Iris pigment epithelial cell (primary cell): ENCODE measurements at places on chromosomes 2 and 18.

DNA sequence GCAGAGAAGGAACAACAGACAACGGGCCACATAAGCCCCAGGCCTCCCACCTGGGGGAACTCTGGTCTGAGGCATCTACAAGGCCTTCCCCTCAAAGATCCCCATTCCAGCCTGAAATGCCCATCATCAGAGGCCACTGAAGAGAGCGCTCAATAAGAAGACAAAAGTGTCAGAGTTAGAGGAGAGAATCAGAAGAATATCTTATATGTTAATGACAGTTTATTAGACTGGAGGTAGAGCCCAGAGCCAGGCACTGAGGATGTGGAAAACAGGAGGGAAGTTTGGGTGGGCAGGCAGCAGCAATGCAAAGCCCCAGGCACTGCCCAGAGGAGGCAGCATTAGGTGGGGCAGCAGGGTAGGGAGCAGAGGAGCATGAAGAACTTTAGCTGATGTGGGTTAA lies 2.9 kb upstream of the CTIF start:
- no peak for DNase-seq

GRCh38 chr2:9069543-9069942 lies 66.1 kb upstream of the MBOAT2 start:
- DNase-seq: no peak

- no peak for DNase-seq
Measured at GRCh38 chr18:59571902-59572301, 125.3 kb downstream of the CCBE1 start.

DNA sequence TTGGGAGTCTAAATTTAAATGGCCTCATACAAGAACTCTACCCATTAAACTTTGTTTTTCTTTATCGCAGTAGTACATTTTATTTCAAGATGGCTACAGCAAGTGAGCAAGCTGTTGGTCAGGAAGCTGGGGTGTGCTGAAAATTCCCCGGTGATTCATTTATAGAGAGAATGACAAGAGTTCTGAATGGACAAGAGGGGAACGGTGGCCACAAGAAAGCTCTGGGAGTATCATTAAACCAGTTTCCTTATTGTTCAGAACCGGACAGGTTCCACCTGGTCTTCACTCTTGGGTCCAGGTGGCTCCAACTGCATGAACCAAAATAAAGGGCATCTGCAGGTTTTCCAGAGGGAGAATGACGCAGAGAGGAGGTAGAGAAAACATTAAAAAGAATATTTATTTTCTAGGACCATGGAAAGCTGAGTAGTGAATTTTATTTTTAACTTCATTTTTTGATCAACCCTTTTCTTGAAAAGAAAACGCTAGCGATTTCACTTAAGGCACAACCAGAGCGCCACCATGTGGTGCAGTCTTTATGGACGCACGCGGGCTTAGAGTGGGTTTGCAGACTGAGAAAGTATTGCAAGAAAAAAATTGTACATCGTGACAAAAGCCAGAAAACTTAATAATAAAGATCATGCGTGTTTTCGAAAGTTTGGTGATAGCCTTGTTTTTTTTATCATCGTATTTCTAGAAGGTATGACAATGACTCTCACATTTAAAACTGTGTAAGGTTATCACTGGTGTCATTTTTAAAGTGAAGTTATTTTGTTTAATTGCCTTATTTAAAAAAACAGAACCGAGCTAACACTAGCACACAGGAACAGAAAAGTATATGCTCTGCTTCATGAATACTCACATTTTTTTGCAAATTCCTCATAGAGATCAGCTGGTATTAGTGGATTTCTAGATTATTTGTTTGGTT lies 97.9 kb upstream of the NOL4 start:
- peak; percentile 70 for DNase-seq

- DNase-seq: no peak
Measured at GRCh38 chr18:78737006-78737915, 242.4 kb upstream of the SALL3 start.

GRCh38 chr2:3041841-3042600 lies 335.6 kb downstream of the EIPR1 start:
- DNase-seq: no peak

- no peak for DNase-seq
Measured at GRCh38 chr2:236674238-236674637, 104.6 kb downstream of the ACKR3 start.

GRCh38 chr2:23760736-23761135 lies 166.2 kb downstream of the ATAD2B start:
- peak; percentile 68 for DNase-seq

- DNase-seq: peak; percentile 34
Measured at GRCh38 chr18:79405781-79406575, 10.2 kb downstream of the NFATC1 start.

GRCh38 chr2:65687614-65688013 lies 255.2 kb upstream of the SPRED2 start:
- no peak for DNase-seq

DNA sequence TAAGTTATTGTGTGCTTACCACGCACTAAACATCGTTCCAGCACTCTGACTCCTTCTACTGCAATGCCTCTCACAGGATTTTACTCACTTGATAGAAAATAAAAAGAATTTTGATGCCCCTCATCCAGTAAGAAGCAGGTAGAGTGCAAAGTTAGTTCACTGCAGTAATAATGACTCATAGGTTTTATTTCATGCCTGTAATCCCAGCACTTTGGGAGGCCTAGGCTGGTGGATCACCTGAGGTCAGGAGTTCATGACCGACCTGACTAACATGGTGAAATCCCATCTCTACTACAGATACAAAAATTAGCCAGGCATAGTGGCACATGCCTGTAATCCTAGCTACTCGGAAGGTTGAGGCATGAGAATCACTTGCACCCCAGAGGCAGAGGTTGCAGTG lies 190.6 kb downstream of the RAD51AP2 start:
- no peak for DNase-seq

DNA sequence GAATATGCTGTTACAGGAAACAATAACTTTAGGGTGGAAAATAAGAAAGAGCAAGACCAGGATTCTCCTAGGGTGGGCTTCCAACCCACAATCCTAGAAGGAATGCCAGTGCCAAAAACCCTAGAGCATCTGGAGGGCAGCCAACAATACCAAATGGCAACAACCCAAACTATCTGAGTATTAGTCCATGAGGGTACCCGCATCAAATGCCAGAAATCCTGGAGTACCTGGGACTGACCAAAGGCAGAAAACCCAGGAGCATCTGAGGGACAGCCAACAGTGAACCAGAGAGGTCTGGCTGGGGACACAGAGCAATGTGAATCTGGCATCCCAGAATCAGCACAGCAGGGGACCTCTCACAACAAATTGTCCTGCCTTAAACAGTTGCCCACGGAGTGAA lies 126.3 kb downstream of the SCG2 start:
- no peak for DNase-seq

- no peak for DNase-seq
Measured at GRCh38 chr2:239640676-239641578, 240.1 kb upstream of the HDAC4 start.

DNA sequence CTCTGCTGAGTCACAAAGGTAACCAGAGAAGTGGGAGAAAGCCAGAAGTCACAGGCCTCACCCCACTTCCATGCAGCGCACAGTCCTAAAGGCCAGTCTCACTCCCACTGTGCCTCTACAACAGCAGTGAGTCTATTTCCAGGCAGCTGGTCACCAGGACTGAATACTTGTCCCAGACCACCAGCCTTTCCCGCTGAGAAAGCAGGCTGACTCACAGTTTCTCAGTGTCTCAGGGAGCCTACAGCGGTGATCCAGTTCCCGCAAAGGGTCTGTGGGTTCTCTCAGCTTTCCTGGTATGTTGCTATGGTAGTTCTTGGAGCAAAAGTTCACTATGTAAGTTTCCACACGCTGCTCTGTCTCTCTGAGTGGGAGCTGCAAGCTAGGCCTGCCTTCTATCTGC lies 622.5 kb downstream of the RNF144A start:
- peak; percentile 61 for DNase-seq

DNA sequence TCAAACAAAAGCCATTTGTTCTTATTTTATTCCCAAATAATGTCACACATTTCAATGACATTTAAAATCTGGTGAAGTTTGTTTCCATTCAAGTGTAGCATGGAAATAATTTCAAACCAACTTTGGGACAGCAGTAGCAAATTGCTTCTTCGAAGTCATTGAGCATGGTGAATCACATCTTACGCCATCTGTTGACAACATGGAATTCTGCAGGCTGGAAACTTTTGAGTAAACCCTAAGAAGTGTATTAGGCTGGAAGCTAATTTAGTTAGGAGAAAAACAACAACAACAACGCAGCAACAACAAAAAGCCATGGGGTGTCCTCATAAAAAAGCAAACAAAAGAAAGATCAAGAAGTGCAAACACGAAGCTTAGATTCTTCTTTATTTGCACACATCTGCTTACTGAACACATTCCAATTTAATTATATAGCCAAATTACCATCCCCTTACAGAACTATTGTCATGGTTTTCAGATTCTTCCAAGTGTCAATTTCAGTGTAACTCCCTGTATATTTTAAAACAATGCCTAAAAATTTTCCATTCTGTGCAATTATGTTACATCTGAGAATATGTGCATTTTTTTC lies 659.0 kb upstream of the CDH7 start:
- DNase-seq: peak; percentile 22

- DNase-seq: peak; percentile 78
Measured at GRCh38 chr2:177332026-177332991, 60.3 kb upstream of the AGPS start.

GRCh38 chr2:120754067-120754960 lies 18.6 kb downstream of the GLI2 start:
- no peak for DNase-seq

DNA sequence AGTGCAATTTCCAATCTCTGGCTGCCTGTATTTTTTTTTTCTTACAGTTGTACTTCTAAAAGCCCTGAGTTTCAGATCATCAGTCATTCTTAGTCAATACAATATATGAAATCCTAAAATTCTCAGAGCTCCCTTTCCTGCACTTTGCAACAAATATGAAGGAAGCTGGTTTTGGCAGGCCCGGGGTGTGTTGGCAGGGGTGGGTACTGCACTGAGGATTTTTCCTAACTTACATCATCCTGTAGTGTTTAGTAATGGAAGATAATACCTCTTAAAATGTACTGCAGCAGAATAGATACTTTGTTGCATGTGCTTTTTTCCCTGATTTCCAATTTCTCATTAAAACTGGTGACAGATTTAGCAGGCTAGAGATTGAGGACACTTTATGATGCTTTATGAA lies 374.6 kb downstream of the PTH2R start:
- no peak for DNase-seq

- no peak for DNase-seq
Measured at GRCh38 chr2:70921031-70921430, 14.7 kb upstream of the ATP6V1B1 start.

DNA sequence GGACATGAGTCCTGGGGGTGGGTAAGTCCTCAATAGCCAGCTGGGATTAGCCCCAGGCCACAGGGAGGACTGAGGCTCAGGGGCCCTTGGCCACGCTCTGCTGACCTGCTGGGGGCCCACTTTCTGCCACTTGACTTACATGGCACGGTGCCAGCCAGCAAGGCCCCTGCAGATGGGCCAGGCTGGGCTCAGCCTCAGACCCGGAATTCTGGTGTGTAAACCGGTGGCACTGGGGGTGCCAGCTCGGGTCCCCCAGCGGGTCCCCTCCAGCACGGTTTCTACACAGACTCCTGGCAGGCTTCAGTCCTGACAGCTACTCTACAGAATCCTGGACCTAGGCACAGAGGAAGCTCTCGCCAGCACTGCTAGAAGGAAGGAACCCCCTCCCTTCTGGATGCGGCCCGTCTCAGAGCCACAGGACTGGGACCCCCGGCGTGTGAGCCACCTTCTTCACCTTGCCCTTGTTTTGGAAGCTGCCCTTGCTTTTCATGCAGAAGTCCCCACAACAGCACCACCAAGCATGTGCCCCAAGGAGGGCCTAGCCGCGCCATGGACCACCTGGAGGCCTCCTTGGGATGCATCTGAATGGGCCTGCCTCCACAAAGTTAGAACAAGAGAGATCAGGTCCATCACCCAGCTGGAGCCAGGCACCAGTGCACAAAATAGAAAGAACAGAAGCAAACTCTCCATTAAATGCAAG lies 8.0 kb downstream of the HDAC4 start:
- DNase-seq: no peak

- DNase-seq: peak; percentile 57
Measured at GRCh38 chr2:30355306-30355705, 91.7 kb upstream of the LCLAT1 start.

DNA sequence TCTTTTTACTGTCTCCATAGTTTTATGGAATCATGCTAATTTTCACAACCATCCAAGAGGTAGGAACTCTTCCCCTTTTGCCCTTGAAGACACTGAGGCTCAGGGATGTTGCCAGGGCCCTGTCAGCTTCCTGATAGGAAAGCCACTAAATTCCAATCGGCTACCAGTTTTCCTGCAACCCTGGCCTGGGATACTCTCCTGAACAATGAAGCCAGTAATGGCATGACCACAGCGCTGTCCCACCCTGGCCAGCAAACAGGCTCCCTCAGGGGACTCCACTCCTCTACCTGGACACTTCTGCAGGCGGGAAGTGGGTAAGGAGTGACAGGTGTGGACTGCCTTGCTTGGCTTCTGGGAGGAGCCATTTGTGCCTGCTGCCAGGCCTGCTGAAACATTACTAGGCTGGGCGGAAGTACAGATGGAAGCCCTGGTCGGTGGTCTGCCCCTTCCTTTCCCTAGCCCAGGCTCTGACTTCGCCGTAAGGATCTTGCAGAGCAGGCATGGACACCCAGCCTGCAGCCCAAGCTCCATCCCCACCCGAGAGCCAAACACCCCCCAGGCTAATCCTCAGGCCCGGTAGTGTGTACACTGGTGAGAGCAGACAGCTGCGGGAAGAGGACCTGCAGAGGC lies 78.8 kb upstream of the SMAD2 start:
- no peak for DNase-seq

- no peak for DNase-seq
Measured at GRCh38 chr2:239608260-239608659, 207.4 kb upstream of the HDAC4 start.

DNA sequence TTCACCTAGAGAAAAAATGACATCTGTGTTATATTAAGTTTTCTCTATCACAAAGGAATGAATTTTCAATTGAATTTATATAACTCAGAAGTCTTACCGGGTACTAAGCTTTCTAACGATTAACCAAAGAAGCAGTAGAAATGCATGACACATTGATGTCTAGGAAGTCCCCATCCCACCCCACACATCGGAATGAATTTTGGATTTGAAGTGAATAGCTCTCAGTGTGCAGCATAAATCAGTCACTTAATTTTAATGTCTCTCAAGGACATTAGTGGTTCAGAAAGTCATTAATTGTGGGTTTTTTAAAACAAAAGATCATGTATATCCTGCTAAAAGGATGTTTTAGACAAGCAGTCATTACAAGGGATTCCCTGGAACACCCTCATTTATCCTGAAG lies 141.4 kb upstream of the PIEZO2 start:
- no peak for DNase-seq
